IMR-90 (cell line): ENCODE measurements at places on chromosomes 4 and X. TPM values are rescaled to one million over a fixed set of nuclear protein-coding genes. Genes with fewer than 3 reads are reported as not detected.

DRP2 gene
- total RNA-seq, result 6.9 and 7.0 TPM in 2 replicates

DDX53 gene
- not detected in 2 replicates for total RNA-seq

VEGFD gene
- under 0.01 and 0.18 TPM in 2 replicates for total RNA-seq

SYN1 gene
- total RNA-seq, result under 0.01 TPM in 2 replicates

DCX gene
- not detected in 2 replicates for total RNA-seq
